ENCODE measurements at places on chromosomes 2 and 18. TPM values are rescaled to one million over a fixed set of nuclear protein-coding genes. Genes with fewer than 3 reads are reported as not detected.
A peak's percentile ranks its signal among the peaks of the same experiment; 100 is the strongest.

Gene SPR
- 1.7 TPM for total RNA-seq

- H3K27ac ChIP-seq = peak overlapping the region; percentile 96
- peaks cover under 1% of the 10 kb centered on the region for H3K36me3 ChIP-seq
- H3K27me3 ChIP-seq = peaks cover 8% of the 10 kb centered on the region
- H3K4me1 ChIP-seq = peaks cover 11% of the 10 kb centered on the region
- peak; percentile 55 for DNase-seq
Observed at GRCh38 chr2:68318914-68319397, 793 bp downstream of the CNRIP1 start.

Gene GCG
- not detected for total RNA-seq

Gene ELOA2
- not detected for total RNA-seq

Gene KCNIP3
- total RNA-seq = 7.3 TPM

Gene TUBB8B
- total RNA-seq = not detected

DNA sequence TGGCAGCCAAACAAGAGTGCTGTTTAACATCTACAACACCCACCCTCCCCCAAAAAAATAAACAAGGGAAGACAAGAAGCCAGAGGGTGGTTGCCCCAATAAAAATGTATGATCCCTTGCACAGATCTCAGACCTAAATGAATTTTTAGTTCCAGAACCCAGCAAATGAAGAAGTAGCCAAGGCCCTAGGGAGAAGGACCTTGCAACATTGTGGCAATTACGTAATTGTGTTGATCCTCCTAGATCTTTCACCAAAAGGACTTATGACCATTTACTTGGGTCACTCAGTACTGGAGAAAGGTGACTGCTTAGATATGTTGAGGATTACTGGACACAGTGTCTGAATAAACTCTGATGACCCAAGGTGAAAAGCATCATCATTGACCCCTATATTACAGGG, 1393.8 kb downstream of the LRP1B start:
- H3K4me1 ChIP-seq = no peaks in the 10 kb centered on the region
- no peak for DNase-seq
- H3K36me3 ChIP-seq = no peaks in the 10 kb centered on the region

- no peaks in the 10 kb centered on the region for H3K27me3 ChIP-seq
- no peak overlapping the region for H3K27ac ChIP-seq
- no peak for DNase-seq
- no peaks in the 10 kb centered on the region for H3K4me1 ChIP-seq
- H3K4me3 ChIP-seq = no peak overlapping the region
Observed at GRCh38 chr2:188199716-188200128, 92.0 kb upstream of the GULP1 start.

DNA sequence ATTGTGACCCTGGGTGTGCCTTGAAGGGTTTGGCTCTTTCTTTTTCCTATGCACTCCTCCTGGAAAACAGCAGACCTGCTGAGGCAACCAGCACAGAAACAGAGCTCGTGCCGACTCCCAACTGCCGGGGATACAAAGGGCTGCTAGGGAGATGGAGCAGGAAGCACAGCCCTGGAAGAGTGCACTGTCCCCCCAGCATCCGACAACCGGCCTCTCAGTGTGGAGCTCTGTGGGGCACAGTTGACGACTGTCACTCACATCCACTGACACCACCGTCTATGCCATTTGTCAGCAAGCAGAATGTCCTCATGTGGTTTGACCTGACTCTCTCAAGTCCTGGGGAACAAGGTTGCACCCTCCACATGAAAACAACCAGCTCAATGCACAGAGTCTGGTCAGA, 290.4 kb downstream of the TNS1 start:
- no peak overlapping the region for H3K27ac ChIP-seq
- no peaks in the 10 kb centered on the region for H3K36me3 ChIP-seq
- H3K27me3 ChIP-seq = no peaks in the 10 kb centered on the region
